ENCODE measurements at places on chromosomes 2 and 18.

DNA sequence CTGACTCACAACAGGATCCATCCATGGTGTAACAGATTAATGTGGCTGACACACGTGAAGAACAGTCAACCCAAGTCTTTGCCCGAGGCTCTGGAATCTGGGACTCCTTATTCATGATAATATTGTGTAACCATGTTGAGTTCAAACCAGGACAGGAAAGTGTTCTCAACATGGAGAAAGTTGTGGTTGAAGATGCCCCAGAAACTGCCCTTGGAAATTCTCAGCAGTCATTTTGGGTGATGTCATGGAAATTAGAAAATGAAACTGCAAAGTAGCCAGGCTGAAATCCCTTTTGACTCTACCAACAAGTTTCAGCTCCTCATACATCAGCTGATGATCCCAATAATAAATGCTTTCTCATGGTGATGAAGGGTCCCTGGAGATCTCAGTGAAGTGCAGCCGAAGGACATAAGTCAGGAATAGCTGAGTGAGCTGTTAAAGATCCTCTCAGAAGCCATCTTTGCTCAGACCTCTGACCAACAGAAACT, 307.7 kb downstream of the TNS1 start:
- DNase-seq: no peak

DNA sequence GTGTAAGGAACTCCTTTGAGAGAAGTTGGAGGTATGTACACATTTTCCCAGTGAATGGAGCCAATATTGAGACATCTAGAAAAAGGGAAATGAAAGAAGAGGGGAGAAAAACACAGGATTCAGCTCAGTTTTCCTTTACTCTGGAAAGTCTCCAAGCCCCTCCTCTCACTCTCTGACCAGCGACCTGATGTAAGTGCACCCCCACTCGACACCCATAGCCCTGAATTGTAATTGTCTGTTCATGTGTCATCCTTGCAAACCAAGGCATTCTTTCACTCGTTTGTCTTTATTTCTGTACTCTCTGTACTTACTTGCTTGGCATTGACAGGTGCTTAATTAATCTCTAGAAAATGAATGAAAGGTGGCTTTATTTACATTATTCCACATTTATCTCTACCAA, 55.7 kb upstream of the CTAGE1 start:
- DNase-seq: no peak

DNA sequence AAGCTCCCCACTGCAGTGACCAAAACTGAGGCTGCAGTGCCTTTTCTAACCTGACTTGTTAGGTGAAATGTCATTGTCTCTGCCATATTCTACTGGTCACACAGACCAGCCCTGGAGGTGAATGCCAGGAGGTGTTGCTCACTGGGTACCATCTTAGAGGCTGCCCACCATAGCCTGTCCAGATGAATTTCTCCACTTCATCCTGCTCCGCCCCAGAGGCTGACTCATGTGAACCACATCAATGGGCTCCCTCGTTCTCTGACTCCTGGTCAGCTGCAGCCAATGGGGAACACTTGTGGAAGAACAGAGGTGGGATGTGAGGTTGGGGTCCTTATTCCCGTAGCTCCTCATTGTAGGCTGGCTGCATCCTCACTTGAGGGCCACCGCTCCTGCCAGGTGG, 3.4 kb upstream of the NARS1 start:
- no peak for DNase-seq

DNA sequence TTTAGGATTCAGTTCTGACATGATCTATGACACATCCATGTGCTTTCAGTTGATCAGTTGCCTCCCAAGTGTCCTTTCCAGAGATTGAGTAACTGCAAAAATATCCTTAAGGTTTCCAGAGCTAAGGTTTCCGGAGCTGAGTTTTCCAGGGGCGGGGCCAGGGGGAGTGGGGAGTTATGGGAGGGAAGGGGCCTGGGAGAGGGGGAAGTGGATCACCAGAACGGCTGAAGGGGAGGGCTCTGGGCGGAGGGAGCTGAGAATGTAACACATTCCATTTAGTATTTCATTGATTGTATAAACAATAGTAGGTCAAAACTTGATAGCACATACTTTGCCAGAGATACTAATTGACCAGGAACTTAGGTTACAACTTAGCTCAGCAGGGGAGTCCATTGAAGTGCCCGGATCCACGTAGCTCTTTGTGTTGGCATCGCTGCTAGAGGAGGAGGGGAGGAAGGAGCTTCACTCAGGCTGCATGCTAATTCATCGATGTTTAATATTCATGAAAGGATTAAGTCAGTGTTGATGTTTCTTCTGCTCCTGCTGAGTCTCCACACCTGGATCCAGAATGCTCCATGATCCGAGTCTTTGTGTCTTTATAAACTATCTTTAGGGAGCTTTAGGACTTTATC, 289.8 kb downstream of the ALPK2 start:
- no peak for DNase-seq

DNA sequence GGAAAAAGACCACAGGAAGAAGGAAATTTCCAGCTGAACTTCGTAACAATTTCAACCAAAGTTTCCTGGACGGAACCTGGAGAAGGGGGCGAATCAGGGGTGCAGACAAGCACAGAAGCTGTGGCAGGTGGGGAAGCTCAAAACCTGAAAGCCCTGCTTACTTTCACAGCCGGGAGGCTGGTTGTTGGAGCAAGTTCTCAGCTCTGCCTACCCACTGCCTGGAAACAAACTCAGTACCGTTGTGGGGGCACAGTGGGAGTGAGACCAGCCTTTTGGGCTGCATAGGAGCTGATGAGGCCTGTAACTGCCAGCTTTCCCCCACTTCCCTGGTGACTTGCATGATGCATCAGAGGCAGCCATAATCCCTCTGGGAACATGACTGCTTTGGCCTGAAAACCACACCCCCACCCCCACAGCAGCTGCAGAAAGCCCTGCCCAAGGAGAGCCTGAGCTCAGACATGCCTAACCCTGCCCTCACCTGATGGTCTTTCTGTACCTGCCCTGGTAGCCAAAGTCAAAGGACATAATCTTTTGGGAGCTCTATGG, 207.0 kb upstream of the VWC2L start:
- DNase-seq: no peak

DNA sequence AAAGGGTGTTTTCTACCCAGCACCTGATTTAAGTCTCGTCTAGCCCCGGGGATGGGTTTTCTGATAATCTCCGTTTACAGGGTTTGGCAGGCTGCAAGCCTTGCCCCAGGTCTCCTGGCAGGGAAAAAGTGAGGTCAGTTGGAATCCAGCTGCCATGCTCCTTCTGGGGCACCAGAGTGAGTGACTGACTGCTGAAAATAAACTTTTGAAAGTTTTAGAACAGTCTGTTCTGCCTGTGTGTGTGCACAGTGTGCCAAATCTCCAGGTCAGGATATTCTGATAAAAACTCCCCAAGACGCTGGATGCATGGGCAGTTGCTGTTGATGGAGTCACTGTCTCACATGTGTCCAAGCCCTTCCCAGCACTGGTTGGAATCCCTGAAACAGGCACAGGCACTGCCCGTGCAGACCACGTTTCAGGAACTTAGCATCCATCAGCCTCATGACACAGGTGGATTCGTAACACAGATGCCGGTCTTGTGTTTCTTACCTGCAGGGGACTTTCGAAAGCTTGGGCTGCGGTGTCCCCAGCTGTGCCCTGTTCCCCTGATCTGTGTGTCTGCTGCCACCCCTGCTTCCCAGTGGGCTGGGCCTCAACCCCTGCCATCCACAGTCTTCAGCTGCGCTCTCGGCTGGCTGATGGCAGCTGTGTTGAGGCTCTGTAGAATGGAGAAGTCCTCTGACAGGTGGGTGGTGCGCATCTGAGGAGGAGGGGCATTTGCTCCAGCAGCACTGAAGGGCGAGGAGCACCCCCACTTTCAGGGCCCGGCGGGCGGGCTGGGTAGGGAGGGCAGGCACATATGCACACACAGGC, 65.0 kb downstream of the SH3RF3 start:
- DNase-seq: no peak

- DNase-seq: no peak
Measured at GRCh38 chr2:185227391-185227790, 511.2 kb upstream of the FSIP2 start.

DNA sequence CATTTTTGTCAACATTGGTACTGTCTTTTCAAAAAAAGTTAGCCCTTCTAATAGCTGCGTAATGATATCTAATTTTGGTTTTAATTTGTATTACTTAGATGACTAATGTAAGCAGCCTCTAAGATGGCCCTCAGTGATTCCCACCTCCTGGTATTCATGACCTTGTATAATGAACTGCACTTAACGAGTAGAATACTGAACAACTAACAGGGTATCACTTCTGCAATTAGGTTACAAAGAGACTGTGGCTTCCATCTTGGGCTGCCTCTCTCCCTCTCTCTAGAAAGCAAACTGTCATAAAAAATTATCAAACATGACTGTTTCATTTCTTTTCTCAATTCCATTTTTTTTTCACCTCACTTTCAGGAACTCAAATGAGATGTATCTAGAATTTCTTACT, 120.9 kb downstream of the RNF152 start:
- no peak for DNase-seq

GRCh38 chr2:240960971-240961876, 37.2 kb upstream of the SNED1 start:
- no peak for DNase-seq

- peak; percentile 38 for DNase-seq
Measured at GRCh38 chr2:157874348-157874747, 1.8 kb downstream of the ACVR1 start.

- DNase-seq: no peak
Measured at GRCh38 chr2:187877391-187877790, 323.2 kb upstream of the TFPI start.

DNA sequence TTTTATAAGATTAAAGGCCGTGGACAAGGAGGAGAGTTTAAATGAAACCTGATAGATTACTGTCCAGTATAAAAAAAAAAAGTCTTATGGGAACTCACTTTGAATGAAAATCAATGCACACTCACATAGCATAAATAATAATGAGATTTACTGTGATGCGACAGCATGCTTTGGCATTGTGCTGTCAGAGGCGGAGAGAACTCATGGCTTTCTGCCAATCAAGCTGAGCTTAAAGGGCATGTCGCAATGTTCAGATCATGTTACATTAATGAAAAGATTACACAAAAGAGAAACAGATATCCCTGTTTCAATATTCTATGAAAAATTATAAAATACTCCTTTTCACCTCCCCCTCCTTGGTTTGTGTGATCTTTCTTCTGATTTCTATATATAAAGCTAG, 310.8 kb downstream of the ERBB4 start:
- DNase-seq: no peak

DNA sequence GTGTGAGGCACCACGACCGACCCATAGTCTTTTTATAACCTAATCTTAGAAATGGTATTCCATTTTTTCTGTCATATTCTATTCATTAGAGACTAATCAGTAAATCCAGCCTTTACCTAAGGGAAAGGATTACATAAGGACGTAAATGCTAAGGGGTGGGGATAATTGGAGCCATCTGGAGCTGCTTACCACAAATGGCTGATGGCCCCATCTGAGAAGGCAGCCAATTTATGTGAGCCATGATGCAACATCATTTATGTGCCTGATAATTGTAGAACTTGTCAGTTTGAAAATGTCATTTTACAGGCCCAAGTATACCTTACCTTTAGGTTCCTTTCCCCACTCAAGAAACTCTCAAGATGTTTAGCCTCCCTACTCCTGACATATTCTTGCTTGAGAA, 44.0 kb downstream of the ARHGEF33 start:
- DNase-seq: no peak

DNA sequence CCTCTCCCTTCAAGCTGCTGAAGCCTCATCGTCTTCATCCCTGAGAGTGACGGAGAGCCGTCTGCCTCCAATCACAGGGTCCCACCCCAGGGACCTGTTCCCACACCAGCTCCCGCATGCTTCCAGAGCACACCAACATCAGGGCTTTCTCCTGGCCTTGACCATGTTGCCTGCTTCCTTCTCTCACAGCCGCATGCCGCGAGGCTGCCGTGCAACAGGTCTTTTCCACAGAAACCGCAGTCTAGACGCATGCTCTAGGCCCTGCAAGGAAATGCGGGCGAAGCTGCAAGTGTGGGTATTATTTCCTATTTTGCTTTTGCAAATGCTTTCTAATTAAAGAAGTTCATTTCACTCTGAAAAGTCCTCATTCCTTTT, 277.8 kb downstream of the EIPR1 start:
- DNase-seq: no peak
